ENCODE measurements at places on chromosomes 2 and 18. TPM values are rescaled to one million over a fixed set of nuclear protein-coding genes. Genes with fewer than 3 reads are reported as not detected.

DNA sequence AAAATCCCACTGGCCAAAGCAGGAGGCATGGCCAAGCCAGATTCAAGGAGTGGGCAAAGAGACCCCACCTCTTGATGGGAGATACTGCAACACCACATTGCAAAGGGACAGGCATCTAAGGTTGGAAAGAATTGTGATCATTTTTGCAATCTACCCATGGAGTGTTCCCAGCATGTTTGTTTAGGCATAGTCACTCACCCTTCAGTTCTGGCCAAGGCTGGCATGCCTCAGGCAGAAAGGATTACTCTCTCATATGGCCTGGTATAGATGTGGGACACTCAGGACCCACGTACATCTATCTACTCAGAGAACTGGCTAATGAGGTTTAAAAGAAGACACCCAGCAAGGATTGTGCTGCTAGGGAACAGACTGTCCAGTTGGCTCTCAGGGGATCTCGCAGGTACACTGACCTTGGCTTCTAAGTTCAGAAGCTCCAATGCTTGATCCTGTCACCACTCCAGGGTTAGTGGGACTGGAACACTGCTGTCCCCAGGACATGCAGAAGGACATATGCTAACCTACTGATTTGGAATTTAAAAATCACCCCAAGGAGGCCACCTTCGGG is 183.7 kb downstream of the KLHL29 start:
- DNase-seq = no peak

GRCh38 chr18:78770139-78770822 is 209.3 kb upstream of the SALL3 start:
- DNase-seq = no peak

GRCh38 chr2:88114889-88115288 is 13.0 kb downstream of the FABP1 start:
- no peak for DNase-seq

DNA sequence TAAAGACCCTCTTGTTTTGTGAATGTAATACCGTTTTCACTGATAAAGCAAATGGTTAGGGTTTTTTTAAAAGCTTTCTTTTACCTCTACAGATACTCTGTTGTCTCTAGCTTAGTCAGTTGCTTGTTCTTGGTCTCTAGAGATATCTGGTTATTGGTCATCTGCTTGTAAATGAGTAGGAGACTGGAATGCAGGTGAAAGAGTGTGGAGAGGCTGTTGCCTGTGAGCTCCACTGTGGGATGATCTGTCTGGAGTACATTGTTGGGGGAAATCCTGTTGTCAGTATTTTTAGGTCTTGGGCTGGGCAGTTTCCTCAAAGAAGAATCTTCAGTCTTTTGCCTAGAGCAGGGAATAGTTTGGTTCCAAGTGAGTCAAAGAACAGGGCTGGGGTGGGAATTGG is 67.7 kb downstream of the SMCHD1 start:
- DNase-seq = no peak

DNA sequence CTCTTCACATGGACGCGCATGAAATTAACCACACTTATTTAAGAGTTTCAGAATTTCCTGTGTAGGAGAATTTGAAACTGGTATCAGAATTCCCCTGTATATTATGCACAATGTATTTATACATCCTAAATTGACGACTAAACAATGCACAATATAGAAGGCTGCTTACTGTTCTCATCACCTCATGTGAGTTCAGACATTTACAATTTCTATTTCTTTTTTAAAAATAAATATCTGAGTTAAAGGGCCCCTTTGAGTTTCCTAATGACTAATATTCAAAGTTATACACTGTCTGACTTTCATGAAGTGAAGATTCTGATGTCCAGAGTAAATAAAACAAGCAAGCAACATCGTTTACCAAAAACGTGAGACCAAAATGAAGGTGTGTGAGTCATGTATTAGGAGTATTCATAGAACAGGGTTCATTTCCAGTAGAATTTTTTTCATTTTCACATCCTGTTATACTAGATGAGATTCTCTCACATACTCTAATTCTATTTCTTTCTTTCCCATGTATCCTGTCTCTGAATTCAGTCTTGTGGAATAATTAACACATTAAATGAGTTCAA is 406.2 kb downstream of the NUP35 start:
- DNase-seq = no peak

- DNase-seq = no peak
Measured at GRCh38 chr2:151261977-151262291, 271 bp upstream of the RBM43 start.

GRCh38 chr2:180890781-180891180 is 89.6 kb upstream of the UBE2E3 start:
- no peak for DNase-seq

DNA sequence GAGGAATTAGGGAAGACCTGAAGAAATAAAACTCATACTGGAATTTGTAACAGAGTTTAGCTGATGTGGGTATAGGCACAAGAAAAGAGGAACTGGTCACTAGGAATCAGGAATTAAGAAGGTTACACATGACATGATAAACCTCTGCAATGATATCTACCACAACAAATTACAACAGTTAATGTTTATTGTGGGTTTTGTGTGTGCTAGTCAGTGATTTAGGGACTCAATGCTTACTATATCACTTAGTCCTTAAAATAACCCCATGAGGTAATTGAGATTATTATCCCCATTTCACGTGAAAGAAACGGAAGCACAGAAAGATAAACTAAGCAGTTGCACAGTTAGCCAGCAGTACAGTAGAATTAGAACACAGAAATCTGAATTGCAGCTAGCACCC is 415.8 kb upstream of the ZEB2 start:
- no peak for DNase-seq

DNA sequence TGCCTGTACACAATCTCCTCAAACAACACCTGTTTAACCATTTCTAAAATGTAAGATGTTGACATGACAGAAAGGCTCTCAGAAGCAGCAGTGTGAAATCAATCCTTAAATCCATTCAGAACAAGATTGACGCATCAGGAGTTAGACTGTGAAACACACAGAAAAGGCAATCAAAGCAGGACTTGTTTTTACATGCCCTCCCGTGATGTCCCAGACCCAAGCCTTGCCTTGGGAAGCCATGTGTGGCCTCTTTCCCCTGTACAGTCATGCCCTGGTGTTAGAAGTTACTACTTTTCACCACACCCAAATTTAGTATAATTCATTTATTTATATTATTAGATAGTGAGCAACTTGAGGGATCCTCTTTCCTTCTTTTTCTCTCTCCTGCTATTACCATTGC is 115.7 kb downstream of the NCKAP5 start:
- no peak for DNase-seq

- DNase-seq = no peak
Measured at GRCh38 chr2:39546937-39547336, 109.9 kb upstream of the MAP4K3 start.

DNA sequence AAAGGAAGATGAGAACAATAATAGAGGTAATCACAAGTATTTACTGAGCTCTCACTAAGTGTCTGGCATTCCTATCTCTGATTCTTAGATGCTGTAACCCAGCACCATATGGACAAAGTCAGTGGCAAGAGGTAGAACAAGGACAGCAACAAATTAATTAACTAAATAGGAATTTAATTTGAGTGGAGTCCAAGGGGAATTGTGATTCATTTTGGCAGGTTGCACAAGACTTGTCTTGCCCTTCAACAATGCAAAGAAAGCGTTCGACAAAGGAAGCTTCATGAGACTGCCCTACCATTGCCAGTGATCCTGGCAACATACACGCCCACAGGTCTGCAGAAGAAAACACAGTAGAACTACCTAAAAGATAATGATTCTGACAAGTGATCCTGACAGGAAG is 221.6 kb downstream of the RBM43 start:
- DNase-seq = no peak

DNA sequence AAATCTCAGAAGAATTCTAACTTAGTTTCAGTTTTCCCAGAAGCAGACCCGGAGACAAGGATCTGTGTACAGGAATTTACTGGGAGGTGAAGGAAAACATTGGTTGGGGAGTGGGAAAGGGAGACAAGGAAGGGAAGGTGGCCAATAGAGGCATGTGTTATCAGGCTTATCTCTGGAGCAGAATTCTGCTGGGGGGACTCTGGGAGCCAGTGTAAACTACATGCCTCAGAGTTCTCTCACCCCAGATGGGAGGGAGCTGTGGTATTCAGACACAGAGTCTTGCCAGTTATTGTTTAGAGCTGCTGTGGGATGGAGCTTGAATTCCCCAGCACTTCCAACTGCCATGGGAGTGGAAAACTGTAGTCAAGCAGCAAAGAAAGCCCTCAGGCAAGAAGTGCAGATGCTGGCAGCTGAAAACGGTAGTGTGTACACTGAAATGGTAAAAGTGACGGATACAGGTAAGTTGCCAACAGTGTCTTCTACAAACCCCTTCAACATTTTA is 19.0 kb downstream of the DNPEP start:
- no peak for DNase-seq

GRCh38 chr2:75416420-75417342 is 144.1 kb downstream of the EVA1A start:
- DNase-seq = no peak

DNA sequence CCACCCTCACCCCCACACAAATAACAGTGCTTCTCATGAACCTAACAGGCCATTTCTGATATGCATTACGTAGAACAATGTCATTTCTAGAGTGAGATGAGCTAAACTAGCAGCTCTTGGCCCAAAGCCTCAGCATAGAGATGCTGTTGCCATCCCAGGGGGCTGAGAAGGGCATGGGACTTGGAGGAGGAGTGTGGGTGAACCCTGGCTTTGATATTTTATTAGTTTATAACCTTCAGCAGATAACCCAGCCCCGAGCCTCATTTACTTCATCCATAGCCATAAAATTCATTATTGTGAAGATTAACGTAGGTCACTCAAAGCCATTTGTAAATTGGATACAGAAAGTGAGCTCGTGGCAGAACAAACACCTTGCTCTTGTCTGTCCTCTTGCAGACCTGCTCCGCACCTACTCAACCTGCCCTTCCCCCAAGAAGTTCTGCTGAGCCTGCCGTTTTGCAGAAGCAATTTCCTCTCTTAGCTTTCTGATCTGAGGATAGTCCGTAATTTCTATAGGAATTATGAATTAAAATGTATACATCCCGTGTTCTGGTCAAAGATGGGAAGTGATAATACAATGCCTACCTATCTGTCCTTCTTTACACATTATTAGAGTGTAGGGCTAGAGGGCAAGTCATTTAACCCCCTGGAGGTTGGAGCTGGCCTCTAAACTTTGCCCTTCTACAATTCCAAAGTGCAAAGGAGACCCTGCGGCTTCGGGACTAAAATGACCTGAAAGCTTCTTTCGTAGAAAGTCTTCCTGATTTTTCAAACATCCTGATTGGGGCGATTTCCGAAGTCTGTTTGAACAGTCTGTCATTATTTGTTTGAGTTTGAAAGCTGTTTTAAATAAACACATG is 187.4 kb downstream of the BCL2 start:
- DNase-seq = no peak

- DNase-seq = no peak
Measured at GRCh38 chr18:10113121-10114022, 199.6 kb downstream of the VAPA start.

GRCh38 chr2:64770137-64770780 is 116.5 kb upstream of the SERTAD2 start:
- no peak for DNase-seq

- DNase-seq = no peak
Measured at GRCh38 chr2:230893338-230893737, 28.6 kb downstream of the ITM2C start.

- no peak for DNase-seq
Measured at GRCh38 chr18:12885500-12885899, 1.5 kb upstream of the PTPN2 start.

- no peak for DNase-seq
Measured at GRCh38 chr18:74259347-74259746, 32.4 kb downstream of the CYB5A start.

- DNase-seq = no peak
Measured at GRCh38 chr2:60623040-60623439, 69.6 kb upstream of the BCL11A start.

GRCh38 chr2:223950448-223951347 is 5.6 kb upstream of the WDFY1 start:
- no peak for DNase-seq

DNA sequence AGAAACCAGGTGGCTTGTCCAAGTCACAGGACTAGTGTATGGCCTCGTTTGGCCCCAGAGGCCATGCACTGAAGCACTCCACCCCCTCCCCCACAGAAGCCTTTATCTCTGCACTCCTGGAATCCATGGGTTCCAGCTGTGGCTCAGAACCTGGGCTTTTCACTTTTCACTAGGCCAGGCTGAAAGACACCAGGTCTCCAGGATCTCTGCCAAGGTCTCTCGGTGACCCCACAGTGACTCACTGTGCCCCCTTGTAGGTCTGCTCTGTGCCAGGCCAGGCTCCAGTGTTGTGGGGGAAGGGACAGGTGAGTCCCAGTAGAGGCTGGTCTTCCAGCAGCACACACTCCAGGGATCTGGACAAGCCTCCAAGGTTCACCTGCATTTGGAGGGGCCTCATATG is 31.0 kb upstream of the GLI2 start:
- DNase-seq = no peak

DNA sequence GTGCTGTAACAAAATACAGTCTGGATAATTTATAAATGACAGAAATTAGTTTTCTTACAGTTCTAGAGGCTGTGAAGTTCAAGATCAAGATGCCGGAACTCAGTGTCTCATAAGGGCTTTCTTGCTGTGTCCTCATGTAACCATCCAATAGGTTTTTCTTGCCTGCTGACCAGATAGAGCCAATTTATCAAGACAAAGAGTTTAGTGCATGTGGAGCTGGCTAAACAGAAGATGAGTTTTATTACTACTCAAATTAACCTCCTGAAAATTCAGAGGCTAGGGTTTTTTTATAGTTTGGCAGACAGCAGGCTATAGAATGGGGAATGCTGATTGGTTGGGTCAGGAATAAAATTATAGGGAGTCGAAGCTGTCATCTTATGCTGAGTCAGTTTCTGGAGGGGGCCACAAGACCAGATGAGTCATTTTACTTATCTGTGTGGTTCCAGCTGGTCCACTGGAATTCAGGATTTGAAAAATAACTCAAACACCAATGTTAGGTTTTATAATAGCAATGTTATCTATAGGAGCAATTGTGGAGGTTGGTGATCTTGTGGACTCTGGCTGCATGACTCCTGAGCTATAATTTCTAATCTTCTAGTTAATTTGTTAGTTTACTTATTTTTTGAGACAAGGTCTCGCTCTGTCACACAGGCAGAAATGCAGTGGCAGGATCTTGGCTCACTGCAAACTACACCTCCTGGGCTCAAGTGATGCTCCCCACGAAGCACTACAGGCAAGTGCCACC is 3.2 kb upstream of the PDK1 start:
- peak; percentile 20 for DNase-seq

BOK gene
- total RNA-seq = 76.7 TPM

SCN9A gene
- total RNA-seq = 2.1 TPM

ANKRD62 gene
- not detected for total RNA-seq

EIF5B gene
- total RNA-seq = 20.8 TPM

CYBRD1 gene
- total RNA-seq = 2.5 TPM

ATIC gene
- 77.2 TPM for total RNA-seq

PEX13 gene
- 29.6 TPM for total RNA-seq

CFAP65 gene
- total RNA-seq = 1.1 TPM

LIMS3 gene
- 1.7 TPM for total RNA-seq

DPP10 gene
- total RNA-seq = 0.06 TPM

CABLES1 gene
- 6.1 TPM for total RNA-seq

M1AP gene
- total RNA-seq = 1.7 TPM

DDX18 gene
- 51.9 TPM for total RNA-seq

GATA6 gene
- 1.2 TPM for total RNA-seq

LTBP1 gene
- total RNA-seq = 43.9 TPM

All from epithelial cell of proximal tubule (primary cell).